Activated naive CD8-positive, alpha-beta T cell treated with anti-CD3 and anti-CD28 coated beads, Interleukin-2, amount 50 U/mL, for 24 hours (primary cell): ENCODE measurements at places on chromosomes 4 and X.

GRCh38 chr4:38859501-38859900 lies 2.9 kb upstream of the TLR6 start:
- H3K27ac ChIP-seq: no peak overlapping the region
- H3K4me3 ChIP-seq: no peak overlapping the region
- no peak for DNase-seq
- peaks cover 40% of the 10 kb centered on the region for H3K4me1 ChIP-seq

GRCh38 chr4:185204238-185204910 lies 574 bp upstream of the CFAP97 start:
- no peaks in the 10 kb centered on the region for H3K27me3 ChIP-seq
- H3K36me3 ChIP-seq: peaks cover 12% of the 10 kb centered on the region
- H3K4me1 ChIP-seq: peaks cover 43% of the 10 kb centered on the region

DNA sequence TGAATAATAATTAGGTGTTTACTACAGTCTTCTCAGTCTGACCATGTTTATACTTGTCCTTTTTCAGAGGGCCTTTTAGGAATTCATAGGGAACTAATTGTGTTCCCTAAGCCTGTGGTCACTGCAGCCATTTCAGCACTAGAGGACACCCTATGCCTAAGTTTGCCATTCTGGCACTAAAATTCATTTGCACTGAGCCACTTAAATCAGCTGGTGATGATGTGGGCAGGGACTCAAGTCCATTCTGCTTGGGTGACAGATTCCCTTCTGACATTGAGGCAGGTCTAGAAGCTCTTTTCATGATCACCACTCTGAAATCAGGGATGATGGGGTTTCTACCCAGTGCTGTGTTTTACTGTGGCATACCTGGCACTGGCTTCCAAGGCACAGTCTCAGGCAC lies 1178.9 kb upstream of the DIAPH2 start:
- H3K4me1 ChIP-seq: no peaks in the 10 kb centered on the region
- H3K27ac ChIP-seq: no peak overlapping the region
- no peak overlapping the region for H3K4me3 ChIP-seq
- H3K27me3 ChIP-seq: no peaks in the 10 kb centered on the region
- no peak for DNase-seq
- no peaks in the 10 kb centered on the region for H3K36me3 ChIP-seq

- H3K27ac ChIP-seq: no peak overlapping the region
- no peaks in the 10 kb centered on the region for H3K4me1 ChIP-seq
- no peak for DNase-seq
- no peaks in the 10 kb centered on the region for H3K36me3 ChIP-seq
- H3K27me3 ChIP-seq: no peaks in the 10 kb centered on the region
- no peak overlapping the region for H3K4me3 ChIP-seq
These were observed 55.3 kb upstream of the TECRL start for GRCh38 chr4:64464581-64464980.

DNA sequence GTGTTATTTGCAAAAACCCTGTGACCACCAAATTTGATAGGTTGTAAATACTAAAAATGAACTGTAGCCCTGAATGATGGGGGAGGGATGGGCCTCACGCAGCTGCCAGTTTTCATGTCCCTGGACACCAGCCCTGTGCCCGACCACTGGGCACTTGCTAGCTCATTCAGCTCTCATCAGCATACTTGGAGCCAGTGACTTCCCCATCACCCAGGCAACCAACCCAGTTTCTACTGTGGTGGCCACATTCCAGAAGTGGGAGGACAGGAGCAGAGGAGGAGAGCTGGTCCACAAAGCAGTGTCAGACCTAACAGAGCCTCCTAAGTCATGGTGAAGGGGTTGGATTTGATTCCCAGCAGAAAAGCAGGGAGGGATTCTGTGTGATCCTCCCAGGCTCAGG lies 128.2 kb downstream of the CPEB2 start:
- no peak overlapping the region for H3K4me3 ChIP-seq
- H3K4me1 ChIP-seq: peaks cover 2% of the 10 kb centered on the region
- no peak for DNase-seq
- H3K36me3 ChIP-seq: no peaks in the 10 kb centered on the region
